Stimulated activated CD4-positive, alpha-beta T cell treated with anti-CD3 and anti-CD28 coated beads, Interleukin-15, amount 100 ng/mL, for 48 hours (primary cell): ENCODE measurements at places on chromosomes 7 and 10.
A peak's percentile ranks its signal among the peaks of the same experiment; 100 is the strongest.

- DNase-seq: no peak
Measured at GRCh38 chr7:30863706-30864035, 48.0 kb upstream of the AQP1 start.

DNA sequence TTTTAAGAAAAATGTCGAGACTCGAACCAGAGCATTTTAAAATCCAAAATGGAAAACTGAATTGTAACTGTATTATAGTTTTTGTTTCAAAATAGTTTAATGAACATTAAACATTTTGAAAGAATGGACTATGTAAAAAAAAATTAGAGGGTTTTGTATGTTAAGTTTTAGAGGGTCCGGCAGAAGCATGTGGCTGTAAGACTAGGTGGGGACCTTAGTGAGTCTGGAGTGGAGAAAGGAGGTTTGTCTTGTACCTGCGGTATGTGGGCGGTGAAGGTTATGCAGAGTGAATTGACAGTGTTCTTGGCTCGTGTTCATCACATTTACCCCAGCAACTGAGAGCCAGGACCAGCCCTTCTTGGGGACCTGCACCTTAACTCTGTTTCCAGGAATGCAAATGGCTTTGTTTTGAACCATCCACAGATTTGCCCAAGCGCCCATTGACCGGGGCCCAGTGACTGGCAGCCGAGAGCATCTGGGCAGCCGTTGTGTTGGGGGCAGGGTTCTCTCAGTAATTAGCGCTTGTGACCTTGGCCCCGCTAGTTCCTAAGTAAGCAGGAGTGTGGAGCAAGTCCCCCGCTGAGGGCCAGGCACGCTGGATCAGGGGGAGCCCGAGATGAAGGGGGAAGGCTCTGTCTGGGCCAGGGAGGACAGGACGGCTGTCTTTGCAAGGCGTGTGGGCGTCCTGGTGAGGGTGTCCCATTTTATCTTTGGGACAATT, 1.4 kb upstream of the KLF6 start:
- DNase-seq: no peak

- no peak for DNase-seq
Measured at GRCh38 chr7:132251327-132251659, 325.0 kb downstream of the PLXNA4 start.

DNA sequence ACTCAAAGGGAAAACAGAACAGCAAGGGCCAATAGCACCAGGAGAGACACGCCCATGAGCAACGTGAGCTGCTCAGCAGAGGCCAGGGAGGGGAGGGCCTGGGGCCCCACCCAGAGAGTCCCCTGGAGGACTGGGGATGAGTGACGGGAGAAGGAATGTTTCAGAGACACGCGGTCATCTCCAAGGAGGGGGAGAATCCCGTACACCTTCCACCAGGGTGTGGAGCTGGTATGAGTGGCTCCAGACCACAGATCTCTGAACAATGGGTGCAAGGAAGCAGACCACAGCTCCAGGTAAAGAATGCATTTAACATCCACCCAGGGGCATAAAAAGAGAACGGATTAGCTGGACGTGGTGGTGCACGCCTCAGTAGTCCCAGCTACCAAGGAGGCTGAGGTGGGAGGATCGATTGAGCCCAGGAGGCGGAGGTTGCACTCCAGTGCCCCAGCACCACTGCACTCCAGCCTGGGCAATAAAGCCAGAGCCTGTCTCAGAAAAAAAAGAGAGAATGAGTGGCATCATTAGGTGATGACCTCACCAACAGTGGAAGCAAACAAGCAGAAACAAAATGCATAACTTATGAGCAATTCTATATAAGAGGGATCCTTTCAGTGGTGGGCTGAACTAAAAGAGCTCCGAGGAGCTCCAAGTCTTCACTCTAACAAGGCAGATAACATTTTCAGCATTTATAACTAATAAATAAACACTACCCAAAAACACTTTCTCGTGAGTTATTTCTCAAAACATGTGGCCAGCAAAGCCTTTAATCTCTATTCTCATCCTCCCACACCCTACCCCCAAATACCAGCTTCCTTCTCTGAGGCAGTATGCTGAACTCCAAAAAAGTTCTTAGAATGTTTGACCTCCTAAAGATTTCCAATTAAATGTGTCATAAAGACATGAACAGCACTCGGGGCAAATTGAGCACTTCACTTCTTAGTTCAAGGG, 12.5 kb downstream of the PSAP start:
- DNase-seq: no peak

GRCh38 chr10:80612261-80612660, 74.6 kb downstream of the SH2D4B start:
- DNase-seq: no peak

- no peak for DNase-seq
Measured at GRCh38 chr10:65231148-65231547, 1694.7 kb upstream of the LRRTM3 start.

GRCh38 chr10:124524991-124525653, 63.5 kb downstream of the LHPP start:
- DNase-seq: no peak

DNA sequence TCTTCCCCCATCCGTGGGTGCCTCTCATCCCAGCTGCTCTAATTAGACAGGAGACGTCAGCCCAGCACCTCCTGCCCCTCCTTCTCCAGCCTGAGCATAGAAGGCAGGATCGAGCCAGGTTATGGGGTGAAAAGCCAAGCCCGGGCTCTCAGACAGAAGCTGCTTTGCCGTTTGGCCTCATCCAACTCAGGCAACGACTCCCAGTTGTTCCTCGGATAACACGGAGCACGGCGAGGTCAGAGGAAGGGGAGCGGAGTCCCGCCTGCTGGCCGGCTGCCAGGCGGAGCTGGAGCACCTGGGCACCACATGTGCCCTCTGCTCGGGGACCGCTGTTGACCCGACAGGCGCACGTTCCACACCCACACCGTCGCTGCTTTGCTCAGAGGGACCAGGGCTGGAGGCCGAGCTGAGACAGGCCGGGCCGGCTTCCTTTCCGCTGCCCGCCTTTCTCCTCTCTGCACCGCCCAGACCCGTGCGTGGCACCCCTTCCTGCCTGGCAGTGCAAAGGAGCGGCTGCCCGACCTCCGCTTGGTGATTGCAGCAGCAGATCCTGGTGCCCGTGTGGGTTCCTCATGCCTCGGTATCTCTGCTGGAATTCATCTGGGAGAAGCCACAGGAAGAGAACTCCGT, 21.6 kb upstream of the UNCX start:
- no peak for DNase-seq

- DNase-seq: no peak
Measured at GRCh38 chr7:134703782-134704181, 57.1 kb downstream of the BPGM start.

- no peak for DNase-seq
Measured at GRCh38 chr10:63240807-63241206, 107.7 kb downstream of the NRBF2 start.

DNA sequence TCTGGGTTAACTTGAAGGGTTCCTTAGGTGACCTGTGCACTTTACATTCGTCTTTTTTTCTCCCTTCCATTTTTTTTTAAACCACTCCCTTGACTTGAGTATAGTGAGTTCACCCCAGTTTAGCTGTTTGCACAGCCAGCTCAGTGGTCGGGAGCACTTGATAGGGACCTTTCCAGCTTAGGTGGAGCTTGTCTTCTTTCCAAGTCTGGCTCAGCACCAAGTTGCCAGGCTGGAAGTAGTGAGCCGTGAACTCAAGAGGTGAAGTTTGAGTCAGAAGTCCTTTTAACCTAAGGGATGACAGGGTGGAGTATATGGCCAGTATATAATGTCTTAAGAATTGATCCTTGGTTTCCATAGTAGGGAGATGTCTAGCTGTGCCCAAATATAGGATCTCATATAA, 7.2 kb downstream of the DNAH11 start:
- DNase-seq: no peak

- DNase-seq: no peak
Measured at GRCh38 chr7:134714470-134715205, 64.8 kb upstream of the CALD1 start.

DNA sequence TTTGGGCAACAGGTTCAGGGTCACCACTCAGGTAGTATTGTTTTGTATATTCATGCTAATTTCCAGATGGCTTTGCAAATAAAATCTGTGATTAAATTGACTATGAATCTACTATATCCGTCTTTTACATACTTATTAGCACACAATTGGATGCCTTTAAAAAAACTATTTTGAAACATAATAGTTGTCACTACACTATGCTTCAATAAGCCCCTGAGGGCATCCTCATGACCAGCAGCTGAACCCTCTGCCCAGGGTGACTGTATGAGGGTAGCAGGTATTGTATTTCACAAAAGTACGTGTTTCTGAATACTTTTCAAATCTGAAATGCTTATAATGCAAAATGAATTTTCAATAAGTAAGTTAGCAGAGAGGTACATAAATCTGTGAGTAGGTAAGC, 97.3 kb downstream of the DNAH11 start:
- no peak for DNase-seq

- DNase-seq: no peak
Measured at GRCh38 chr7:141355032-141355431, 196.2 kb upstream of the AGK start.

DNA sequence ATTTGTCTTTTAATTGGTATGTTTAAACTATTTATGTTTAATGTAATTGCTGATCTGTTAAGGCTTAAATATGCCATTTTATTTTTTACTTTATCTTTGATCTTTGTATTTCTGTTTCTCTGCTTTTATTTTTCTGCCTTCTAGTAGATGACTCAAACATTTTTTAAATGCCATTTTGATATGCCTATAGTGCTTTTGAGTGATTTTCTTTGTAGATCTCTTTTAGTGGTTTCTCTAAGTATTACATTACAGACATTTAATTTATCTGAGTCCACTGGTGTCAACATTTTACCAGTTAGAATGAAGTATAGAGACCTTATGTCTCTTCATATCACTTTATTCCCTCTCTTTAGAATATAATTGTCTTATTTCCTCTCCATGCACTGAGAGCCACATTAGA, 32.7 kb downstream of the IL6 start:
- no peak for DNase-seq

DNA sequence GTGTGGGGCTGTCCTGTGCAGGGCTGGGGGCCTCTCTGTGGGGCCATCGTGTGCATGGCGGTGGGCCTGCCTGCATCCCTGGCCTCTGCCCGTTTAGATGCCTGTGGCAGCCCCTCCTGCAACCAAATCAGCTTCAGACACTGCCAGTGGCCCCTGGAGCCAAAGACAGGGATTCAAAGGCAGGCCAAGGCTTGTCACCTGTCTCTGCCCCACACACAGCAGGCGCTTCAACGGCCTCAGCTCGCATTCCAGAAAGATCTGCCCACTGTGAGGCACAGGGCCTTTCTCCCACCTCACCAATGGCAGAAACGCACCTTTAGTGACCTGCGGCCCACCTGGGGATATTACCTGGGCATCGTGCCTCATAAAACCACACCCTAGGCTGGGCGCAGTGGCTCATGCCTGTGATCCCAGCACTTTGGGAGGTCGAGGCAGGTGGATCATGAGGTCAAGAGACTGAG, 46.0 kb downstream of the INSIG1 start:
- no peak for DNase-seq

GRCh38 chr7:93226310-93226709, at the start of gene HEPACAM2:
HEPACAM2 (minus strand) TSS chr7:93226469.
- DNase-seq: no peak

- DNase-seq: no peak
Measured at GRCh38 chr10:127585519-127586023, 36.5 kb downstream of the NPS start.

- DNase-seq: no peak
Measured at GRCh38 chr7:137606061-137606674, 240.6 kb downstream of the DGKI start.

DNA sequence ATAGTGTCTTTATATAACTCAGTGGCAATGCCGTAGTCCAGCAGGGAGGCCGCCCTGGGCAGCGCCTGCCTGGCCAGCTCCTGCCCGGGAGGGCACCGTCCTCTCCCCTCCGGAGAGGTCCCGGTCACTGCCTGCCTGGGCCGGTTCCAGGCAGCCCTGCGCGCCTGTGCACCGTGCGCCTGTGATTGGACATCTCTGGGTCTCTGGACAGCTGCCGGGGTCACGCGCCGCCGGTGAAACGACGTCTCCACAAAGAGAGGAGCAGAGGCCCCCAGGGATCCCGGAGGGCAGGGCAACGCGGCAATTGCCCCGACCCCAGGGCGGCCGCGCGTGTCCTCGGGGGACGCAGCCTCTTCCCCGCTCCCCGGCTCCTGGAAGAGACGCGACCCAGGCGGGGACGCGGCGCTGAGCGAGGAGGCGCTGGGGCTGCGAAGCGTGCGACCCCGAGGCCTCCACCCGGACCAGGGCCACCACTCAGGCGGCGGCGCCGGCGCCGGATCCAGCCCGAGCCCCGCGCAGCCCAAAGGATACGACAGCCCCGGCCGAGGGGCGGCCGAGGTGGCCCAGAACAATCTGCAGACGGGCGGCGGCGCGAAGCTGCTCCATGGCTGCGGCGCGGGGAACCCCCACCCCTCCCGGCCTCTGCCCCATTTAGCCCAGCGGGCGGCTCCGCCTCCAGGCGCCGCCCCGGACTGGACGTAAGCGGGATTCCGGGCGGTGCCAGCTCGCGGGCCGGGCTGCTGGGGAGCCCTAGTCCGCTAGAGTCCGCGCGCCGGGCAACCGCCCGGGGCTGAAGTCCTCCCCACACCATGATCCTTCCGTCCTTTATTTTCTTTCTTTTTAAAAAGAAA, at the start of gene PHYH:
PHYH (minus strand) TSS at position 628 of the 851 bp plus-strand sequence; CDS start at position 606, 22 bp downstream.
- DNase-seq: peak; percentile 54

DNA sequence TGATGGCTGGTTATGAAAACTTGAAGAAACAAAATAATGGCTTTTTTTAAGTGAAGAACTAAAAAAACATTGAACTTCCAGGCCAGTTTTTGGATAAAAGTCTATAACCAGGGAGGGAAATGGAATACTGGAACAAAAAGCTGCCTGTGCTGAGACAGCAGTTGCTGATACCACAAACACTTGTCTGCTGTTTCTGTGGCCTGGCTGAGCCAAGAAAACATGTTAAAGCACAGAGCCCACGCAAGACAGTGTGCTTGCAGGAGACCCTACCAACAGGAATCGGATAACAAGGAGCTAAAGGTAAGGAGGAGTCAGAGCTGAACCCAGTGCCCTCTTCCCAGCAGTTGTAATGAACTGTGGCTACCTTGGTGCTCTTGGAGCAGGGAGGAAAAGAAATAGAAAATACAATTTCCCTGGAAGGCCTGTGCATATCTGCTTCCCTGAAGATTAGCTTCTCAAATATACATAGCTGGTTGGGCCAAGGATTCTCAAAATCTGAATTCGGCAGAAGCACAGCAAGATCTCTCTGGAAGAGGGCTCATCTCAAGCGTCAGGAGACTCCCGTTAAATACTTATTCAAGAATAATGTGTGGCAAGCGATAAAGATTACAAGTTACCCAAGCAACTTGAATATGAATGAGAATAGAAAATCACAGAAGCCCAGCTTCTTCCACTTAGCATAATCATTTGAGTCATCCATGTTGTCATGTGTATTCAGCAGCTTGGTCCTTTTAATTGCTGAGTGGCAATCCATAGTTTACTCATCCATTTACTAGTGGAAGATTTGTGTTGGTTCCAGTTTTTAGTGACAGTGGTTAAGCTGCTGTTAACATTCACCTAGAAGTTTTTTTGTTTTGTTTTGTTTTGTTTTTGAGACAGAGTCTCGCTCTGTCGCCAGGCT, 87.6 kb downstream of the NOD1 start:
- DNase-seq: no peak

GRCh38 chr7:128259131-128260061, 18.3 kb downstream of the LEP start:
- no peak for DNase-seq

GRCh38 chr10:100341953-100342626, 4.9 kb upstream of the SCD start:
- DNase-seq: peak; percentile 38
